ENCODE measurements at places on chromosomes 6 and 20.

DNA sequence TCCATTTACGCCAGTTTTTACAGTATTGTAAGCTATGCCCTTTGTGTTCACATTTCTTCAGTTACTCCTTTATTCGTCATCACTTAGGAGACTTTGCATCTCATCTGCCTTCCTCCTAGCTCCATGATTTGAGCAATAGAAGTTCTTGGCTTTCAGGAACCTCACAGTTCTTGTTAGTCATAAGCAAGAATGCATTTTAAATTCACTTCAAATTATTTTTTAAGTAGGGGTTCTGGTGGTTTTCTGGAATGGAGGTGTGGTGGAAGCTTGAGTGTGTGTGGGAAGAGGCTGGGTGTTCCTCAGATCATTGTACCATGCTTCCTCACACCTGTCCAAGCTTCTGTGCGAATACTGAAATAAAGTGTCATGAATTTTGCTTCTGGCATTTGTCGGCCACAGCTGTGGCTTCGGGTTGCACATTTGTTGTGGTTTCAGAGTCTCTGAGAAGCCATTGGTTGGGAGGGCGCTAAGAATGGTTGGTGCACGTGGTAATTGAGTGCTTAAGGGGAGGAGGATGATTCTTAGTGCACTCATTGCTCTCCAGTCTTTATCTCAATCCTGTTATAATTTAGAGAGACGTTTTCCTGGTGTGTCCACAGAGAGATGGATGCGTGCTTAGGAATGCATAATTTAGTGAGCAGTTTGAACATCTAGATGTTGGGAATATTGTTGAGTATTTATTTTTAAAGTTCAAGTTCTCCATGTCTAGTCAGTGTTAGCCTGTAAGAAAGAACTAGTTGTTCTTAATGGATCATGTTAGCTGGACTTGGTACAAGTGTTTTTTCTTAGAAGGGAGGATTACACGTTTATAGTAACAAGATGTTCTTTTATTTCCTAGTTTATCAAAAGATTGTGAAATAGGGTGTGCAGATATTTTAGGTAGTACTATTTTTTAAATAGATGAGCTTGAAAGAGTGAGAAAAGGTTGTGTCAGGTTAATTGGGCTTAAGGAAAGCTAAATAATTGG, 31.9 kb downstream of the FOXO3 start:
- no peak for DNase-seq

DNA sequence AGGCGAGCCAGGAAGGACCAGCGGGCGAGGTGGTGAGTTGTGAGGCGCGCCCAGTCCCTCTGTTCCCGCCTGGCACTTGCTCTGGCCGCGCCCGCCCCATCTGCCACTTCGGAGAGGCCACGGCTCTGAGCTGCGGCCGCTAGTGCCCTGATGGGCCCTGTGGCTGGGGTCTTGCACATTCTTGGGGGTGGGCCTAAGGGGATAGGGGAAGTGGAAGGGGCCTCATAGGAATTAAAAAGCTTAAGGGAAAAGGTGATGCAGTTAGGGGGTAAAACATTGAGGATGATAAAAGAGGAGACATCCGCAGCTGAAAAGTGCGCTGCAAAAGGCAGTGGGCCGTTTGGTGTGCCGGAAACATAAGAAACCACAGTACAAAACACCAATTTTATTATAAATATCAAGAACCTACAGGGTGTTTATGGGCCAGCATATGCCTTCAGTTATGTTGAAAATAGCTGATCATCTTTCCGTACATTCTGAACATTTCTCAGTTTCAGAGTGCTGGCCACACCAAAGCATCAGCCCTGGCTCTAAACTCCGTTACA, 1.1 kb upstream of the PSMB8 start:
- no peak for DNase-seq

DNA sequence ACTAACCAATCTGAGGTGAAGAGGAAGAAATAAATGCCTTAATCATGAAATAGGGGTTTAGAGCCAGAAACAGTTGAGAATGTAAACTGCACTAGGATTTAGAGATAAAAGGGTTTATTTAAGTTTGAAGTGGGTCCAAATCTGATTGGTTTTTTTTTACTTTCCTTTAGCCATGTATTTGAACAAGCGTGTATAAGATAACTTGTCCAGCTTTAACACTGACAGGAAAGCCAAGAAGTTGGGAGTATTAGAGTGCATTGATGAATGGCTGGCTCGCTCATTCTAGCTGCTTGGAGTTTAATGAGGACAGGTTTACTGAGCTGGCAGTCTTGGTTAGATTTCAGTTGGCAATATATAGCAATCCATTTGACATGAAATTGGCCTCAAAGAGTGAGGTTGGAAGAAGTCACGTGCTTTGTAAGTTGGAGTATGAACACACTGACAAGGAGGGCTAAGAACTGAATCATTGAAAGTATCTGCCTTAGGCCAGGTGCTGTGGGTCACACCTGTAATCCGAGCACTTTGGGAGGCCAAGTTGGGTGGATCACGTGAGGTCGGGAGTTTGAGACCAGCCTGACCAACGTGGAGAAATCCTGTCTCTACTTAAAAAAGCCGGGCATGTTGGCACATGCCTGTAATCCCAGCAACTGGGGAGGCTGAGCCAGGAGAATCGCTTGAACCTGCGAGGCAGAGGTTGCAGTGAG, 13.7 kb downstream of the SRSF3 start:
- DNase-seq, result no peak

DNA sequence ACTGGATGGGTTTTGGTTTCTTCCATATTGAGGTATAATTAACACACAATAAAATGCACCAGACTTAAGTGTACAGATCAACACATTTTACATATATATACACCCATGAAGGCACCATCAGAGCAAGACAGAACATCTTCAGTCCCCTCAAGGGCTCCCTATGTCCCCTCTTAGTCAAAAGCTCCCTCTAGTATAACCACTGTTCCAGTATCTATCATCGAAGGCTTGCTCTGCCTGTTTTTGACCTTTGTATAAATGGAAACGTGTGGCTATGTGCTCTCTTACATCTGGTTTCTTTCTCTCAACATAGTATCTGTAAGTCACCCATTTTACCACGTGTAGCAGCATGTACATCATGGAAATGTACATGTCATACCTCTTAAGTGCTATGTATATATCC, 66.5 kb downstream of the BANF2 start:
- no peak for DNase-seq

GRCh38 chr6:44217332-44218143, 812 bp downstream of the MYMX start:
- DNase-seq, result no peak

All from kidney capillary endothelial cell (primary cell).